ENCODE measurements at places on chromosomes 4 and X.

GRCh38 chr4:37799941-37800554, 26.4 kb upstream of the PGM2 start:
- no peak for DNase-seq

DNA sequence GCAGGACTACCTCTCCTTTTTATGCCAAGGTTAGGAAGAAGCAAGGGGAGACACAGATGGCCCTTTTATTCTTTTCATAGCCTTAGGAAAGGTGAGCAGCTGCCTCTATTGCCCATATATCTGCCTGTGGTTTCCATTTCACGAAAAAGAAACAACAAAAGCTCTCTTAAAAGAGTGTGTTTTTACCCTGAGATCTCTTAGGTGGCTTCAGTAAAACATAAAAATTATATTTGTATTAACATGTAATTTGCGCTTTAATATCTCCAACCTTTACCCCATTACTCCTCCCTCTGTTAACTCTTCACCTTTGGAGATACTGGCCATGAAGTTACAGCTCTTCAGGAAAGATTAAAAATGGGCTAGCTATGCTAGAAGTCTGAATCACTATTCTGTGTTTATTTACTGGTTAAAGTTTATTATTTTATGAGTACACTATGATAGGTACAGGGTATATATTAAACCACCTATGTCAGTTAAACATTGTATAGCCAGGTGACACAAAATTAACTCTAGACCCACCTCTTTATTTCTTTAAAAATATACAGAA, 15.0 kb upstream of the SULT1B1 start:
- DNase-seq = no peak

- DNase-seq = no peak
Observed at GRCh38 chr4:684623-685327, 4.2 kb downstream of the SLC49A3 start.

GRCh38 chr4:90718931-90719330, 591.7 kb downstream of the CCSER1 start:
- no peak for DNase-seq

DNA sequence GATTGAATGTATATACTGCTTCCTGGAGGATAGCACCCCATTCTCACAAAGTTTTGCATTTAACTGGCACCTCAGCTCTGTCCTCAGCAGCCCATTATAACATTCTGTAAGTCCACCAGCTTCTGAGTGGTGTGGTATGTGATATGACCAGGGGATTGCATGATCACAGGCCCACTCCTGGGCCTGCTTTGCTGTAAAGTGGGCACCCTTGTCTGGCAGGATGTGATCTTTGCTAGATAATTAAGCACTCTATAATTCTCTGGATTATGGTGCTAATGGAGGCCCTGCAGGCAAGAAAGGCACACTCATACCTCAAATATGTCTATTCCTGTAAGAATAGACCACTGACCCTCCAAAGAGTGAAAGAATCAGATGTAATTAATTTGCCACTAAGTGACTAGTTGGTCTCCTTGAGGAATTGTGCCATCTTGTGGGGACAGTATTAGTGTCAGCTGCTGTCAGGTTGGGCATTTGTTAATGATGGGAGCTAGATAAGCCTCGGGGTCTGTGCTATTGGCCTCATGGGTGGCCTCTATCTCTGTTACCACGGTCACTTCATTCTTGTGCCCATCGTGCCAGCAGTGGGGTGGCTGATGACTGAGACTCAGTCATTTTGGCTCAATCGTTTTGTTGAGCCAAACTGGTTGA, 2.2 kb upstream of the CFI start:
- DNase-seq = peak; percentile 65

GRCh38 chrX:121036137-121036536, 11.3 kb upstream of the GLUD2 start:
- no peak for DNase-seq

- no peak for DNase-seq
Observed at GRCh38 chr4:113222471-113222870, 173.0 kb downstream of the ANK2 start.

GRCh38 chr4:64539234-64539849, 130.1 kb upstream of the TECRL start:
- peak; percentile 81 for DNase-seq

DNA sequence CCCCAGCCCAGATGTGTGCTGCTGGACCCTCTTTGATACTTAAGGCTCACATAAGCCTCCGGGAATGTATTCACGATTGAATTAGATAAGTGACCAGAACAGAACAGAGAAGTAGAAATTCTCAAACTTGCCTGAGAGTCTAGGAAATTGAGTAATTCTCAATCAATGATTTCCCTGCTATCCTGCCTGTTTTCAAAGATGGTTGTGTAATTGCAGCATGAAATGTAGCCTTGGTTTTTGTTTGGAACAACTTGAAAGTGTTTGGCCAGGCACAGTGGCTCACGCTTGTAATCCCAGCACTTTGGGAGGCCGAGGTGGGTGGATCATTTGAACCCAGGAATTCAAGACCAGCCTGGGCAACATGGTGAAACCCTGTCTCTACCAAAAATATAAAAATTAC, 41.2 kb downstream of the TNIP2 start:
- no peak for DNase-seq

DNA sequence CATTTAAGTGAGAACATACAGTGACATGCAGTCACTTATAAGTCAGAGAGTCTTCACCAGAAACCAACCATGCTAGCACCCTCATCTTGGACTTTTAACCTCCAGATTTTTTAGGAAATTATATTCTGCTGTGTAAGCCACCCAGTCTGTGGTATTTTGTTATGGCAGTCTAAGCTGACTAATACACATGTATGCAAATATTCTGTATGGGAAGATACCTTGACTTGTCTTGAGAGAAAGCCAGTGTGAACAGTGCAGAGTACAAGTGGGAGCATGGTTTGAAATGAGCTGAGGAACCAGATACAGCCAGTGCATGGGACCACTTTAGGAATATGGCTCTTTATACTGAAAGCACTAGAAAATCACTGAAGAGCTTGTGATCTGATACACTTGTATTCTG, 110.4 kb upstream of the MAP9 start:
- DNase-seq = no peak

- no peak for DNase-seq
Observed at GRCh38 chr4:39637221-39637585, 1.5 kb downstream of the SMIM14 start.

- no peak for DNase-seq
Observed at GRCh38 chrX:152575331-152575730, 62.4 kb upstream of the GABRQ start.

DNA sequence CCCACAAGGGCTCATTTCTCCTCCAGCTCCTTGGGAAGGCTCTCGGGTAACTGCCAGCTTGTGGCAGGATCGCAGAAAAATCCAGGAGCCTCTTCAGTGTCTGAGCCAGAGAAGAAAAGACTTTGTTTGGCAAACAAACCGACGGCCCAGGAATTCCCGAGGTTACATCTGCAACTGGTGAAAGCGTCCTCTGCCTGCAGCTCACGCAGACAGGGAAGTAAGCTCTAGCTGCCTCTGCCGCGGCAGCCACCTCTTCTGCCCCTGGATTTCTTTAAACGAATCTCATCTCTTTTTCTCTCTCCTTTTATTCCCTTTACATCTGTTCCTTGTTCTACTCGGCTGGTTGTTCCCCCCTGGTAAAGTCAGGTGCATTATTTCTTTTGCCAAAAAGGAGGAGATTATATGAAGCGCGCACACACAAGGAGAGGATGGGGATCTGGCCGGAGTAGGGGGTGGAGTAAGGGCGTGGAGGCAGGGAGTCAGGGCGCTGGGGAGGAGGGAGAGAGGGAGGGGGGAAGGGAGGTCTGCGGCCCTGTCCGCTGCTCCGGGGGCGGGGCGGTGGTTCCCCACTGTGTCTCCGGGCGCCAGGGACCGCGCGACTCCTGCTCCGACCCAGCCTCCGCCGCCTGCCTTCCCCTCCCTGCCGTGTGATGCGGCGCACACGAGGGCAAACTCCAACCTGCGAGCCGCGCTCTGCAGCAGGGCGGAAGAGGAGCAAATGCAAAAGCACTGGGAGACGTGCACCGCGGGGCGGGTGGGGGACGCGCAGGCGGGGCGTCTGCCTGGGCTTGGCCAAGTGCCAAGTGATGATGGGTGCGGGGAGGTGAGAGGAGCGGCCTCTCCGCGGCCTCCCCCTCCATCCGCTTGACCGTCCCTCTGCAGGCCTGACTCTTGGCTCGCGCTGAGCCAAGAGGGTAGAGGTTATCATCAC, at the start of gene DCHS2:
DCHS2 (minus strand) TSS at position 459 of the 931 bp plus-strand sequence; CDS start at position 15, 444 bp downstream.
- DNase-seq = peak; percentile 21

GRCh38 chr4:6974138-6974848, 64.7 kb downstream of the TBC1D14 start:
- DNase-seq = peak; percentile 93

GRCh38 chrX:123263270-123263669, 79.2 kb downstream of the GRIA3 start:
- peak; percentile 7 for DNase-seq

DNA sequence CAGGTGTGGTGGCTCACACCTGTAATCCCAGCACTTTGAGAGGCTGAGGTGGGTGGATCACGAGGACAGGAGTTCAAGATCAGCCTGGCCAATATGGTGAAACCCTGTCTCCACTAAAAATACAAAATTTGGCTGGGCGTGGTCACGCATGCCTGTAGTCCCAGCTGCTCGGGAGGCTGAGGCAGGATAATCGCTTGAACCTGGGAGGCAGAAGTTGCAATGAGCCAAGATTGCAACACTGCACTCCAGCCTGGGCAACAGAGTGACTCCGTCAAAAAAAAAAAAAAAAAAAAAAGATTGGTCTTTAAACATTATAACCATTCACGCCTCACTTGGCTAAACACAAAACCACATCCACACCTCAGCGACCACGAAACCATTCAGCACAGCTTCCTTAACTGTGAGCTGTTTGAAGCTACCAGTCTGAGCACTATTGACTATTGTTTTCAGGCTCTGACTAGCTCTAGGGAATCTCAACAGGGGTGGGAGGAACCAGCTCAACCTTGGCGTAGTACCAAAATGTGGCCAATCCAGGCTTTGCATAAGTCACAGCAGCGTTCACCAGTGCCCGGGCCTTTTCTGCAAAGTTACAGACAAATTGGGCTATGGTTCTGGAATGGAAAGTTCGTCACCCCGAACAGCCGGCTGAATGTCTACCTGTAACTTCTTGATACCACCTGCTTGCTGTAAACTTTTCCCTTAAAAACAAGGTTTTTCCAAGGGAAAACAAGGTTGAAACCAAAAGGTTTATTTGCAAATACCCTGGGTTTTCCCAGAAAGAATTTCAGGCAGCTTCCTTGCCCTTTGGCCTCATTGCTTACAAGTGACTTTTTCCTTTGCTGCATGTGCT, 73.6 kb upstream of the DHX15 start:
- peak; percentile 97 for DNase-seq

GRCh38 chr4:51895158-51895557, 52.2 kb downstream of the DCUN1D4 start:
- no peak for DNase-seq

GRCh38 chrX:39519030-39519488, 578.7 kb downstream of the BCOR start:
- DNase-seq = peak; percentile 3

- DNase-seq = no peak
Observed at GRCh38 chr4:138034871-138035270, 207.3 kb downstream of the SLC7A11 start.

GRCh38 chrX:53716328-53717088, 30.0 kb upstream of the HUWE1 start:
- no peak for DNase-seq

DNA sequence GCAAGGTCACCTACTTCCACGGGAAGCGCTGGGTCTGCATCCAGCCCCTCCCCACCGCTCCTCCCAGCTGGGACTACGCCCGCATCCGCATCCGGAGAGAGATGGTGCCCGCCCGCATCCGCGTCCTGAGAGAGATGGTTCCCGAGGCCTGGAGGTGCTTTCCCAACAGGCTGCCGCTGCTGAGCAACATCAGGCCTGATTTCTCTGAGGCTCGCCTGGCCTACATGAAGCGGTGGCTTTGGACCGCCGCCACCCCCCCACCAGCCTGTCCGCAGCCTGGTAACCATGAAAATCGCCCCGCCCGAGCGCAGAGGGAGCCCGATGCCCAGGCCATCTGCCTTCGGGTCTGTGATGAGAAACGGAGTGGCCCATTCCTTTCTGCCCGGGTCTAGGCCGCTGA, 18.1 kb downstream of the CLTRN start:
- DNase-seq = no peak

GRCh38 chr4:175215657-175216056, 297.5 kb downstream of the ADAM29 start:
- DNase-seq = no peak

DNA sequence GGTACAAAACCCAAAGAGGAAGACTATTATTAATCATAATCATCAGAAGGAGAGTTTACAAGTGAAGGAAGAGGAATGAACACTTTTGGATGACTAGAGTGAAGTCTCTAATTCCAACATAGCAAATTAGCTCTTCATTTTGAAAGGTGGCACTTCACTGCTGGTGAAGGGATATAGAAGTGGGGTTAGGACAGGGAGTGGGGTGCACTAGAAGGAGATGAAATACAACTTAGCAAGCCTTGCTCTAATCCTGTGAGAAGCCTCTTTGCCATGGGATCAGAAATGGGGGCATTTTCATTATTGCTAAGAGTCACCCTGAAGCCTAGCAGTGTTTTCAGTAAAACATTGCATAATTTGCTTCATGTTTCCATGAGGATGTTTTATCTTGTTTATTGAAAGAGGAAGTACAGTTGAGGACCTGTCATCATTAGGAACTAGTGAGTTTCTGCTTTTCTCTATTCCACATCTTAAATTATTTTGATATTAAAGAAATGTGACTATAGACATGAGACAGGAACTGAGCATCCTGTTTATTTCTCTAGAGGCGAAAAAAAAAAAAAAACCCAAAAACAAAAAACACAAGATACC, 9.3 kb upstream of the GRPR start:
- DNase-seq = no peak

DNA sequence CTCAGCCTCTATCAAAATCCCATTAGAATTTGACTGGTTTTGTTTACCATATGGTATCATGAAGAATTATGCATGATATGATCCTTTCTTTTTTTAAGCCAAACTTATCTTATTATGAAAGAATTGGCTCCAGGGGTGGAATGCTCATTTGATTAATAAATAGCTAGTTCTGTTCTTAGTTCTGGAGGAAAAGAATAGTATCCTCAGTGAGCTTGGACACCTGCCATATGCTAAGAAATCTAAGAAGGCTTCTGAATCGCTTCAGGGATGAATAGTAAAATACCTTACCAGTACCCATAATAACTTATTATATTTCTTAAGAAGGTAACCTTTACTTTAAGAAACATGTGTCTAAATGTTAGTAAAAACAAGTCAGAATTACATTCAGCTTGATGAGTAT, 803.6 kb downstream of the ADGRL3 start:
- DNase-seq = no peak

DNA sequence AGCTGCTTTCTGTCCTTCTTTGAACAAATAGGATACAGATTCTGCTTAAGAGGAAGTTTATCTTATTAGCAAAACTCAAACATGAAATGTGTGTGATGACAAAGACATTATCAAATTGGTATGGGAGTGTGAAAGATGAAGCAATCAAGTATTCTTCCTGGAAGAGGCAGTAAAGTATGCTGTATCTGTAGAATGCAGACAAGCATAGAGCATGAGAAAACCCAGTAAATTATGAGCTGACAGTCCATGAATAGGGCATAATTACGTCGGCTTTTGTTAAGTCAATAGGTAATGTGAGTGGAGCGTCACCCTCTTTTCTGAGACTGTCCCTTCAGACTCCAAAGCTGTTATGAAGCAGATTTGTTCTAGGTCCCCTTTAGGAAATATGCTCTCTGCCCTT, 458.6 kb upstream of the NWD2 start:
- DNase-seq = no peak

- no peak for DNase-seq
Observed at GRCh38 chr4:8913858-8914460, 42.3 kb upstream of the HMX1 start.

- DNase-seq = no peak
Observed at GRCh38 chr4:158122501-158122900, 50.3 kb downstream of the GASK1B start.

All from pons (tissue), 1 donor.